Bronchial epithelial cell (primary cell): ENCODE measurements at places on chromosomes 4 and X. TPM values are rescaled to one million over a fixed set of nuclear protein-coding genes. Genes with fewer than 3 reads are reported as not detected.
A peak's percentile ranks its signal among the peaks of the same experiment; 100 is the strongest.

Gene ALAS2
- not detected in 2 replicates for total RNA-seq

Gene SLC16A2
- total RNA-seq: 1.3 TPM in 2 replicates

Gene CLRN2
- not detected in 2 replicates for total RNA-seq

Gene KDR
- under 0.01 TPM in 1 of 2 replicates, not detected in the other for total RNA-seq

DNA sequence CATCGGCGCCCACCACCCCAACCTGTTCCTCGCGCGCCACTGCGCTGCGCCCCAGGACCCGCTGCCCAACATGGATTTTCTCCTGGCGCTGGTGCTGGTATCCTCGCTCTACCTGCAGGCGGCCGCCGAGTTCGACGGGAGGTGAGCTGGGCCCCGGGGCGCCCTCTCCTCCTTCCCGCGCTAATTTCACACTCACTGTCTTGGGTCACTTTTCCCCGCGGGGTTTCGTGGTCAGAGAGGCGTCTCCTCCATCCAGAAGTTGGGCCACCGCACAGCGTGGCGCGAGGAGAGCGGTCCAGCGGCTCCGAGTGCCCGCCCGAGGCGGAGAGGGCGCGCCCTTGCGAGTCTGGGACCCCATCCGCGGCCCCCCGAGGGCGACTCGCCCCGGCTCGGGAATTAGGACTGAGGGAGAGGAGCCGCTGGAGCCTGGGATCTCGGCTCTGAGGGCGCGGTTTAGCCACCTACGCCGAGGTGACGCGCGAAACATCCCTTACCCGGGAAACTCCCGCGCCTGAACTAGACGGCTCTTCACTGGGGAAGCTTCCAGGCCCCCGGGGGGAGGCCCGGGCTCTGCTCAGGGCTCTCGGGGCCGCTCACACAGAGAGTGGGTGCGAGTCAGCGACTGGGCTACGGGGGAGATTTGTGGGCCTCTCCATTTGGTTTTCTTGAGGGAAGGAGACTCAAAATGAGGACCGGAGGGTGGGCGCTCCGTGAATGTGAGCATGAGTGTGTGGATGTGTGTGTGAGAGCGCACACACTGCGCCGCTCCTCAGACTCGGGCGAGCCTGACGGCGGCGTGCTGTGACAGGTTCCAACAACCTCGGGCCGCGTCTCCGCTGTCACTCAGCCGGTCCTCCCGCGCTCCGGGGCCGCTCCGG lies 551 bp downstream of the NPNT start:
- DNase-seq: peak; percentile 49

- DNase-seq: no peak
These were observed 1.1 kb downstream of the PJA1 start for GRCh38 chrX:69163936-69164741.

- no peak for DNase-seq
These were observed 224.4 kb upstream of the GPC4 start for GRCh38 chrX:133639726-133640125.

DNA sequence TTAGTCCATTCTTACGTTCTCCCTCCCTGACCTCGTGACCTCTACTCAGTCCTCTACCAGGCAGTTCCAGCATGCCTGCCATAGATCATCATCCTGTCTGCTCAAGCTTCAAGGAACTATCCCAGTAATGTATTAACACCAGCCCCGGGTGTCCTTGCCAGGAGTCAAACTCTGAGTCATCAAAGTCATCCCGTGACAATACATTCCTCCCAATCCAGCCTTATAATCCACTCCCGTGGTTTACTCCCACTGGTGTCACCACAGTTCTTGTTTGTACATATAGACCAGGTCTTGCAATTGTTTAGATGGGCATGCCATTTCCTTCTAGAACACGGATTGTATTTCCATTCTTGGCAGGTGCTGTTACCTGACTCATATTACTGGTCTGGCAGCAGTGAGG lies 68.7 kb upstream of the TAB3 start:
- DNase-seq: peak; percentile 80

GRCh38 chr4:153220682-153221395 lies 16.6 kb downstream of the TRIM2 start:
- DNase-seq: no peak

- DNase-seq: peak; percentile 4
These were observed 756.1 kb downstream of the SH3BGRL start for GRCh38 chrX:81957900-81958545.

DNA sequence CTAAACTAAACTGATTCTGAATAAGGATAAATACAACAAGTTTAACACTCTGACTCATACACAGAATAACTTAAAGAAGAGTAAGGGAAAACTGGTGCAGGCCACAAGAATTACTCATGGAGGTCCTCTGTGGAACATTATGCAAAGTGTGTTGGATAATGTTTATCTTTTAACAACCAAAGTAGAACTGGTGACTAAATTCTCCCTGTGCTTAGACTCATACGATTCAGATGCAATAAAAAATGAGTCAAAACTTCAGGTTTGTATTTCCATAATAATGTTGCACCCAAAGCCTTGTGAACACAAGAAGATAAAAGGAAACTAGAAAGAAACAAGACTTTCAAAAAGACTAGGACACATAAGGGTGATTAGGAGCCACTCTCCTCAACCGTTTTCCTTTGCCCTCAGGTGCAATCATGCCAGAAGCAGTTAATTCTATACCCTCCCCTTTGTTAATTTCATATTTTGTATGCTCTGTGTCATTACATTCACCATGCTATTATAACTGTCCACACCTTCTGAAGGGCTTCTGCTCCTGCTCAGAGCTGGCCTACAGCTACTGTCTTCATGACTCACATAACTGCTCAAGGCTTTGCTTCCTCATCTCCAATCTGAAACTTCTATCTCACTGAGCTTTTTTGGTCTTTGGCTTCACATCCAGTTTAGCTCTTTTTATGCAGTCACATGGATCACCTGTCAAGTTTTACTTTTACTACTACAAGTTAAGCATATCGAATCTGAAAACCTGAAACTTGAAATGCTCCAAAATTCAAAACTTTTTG lies 60.2 kb downstream of the KCNIP4 start:
- peak; percentile 66 for DNase-seq

GRCh38 chrX:19707246-19707871 lies 180.0 kb downstream of the SH3KBP1 start:
- DNase-seq: no peak

DNA sequence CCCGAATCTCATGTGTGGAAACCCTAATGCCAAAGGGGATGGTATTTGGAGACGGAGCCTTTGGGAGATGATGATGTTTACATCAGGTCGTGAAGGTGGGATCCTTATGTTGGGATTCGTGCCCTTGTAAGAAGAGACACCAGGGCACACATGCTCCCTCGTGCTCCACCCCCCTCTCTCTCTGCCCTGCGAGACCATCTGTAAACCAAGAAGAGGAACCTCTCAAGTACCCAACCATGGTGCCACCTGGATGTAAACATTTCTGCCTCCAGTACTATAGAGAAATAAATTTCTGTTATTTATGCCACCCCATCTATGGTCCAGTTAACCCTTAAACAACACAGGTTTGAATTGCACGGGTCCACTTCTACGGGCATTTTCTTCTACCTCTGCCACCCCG lies 179.4 kb downstream of the DHRSX start:
- DNase-seq: no peak

DNA sequence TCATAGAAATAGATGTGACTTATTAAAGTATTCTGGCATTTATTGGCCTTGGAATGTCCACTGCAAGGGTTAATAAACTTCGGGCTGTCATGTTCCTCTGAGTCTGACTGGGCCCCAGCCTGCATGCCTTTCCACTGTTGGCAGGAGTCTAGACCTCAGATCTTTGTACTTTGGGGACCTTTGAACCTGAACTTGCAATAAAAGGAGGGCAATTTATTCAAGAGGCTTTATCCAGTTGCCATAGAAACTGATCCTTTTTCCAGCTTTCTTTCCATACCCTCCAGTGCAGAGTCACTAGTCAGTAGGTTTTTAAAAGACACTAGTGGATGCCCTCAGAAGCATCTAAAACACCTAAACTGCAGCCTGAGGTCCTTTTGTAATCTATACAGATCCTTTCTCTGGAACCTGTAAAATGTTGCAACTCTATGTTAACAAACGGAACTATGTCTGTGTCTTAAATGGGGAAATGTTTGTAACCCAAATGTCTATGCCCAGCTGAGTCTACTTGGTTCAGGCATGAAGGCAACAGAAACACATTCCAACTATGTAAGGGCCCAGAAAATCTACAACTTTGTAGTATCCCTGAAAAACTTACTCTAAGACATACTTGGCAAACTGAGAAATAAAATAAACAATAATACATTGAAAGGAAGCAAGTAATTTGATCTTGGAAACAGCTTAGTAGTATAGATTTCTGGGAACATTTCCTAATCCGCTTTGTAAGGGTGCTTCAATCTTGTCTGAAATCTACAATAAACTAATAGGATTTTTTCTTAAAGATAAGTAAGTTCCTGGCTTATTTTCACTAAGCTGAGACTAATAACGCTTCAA lies 41.5 kb downstream of the SOWAHB start:
- no peak for DNase-seq
